Urothelium cell line (cell line): ENCODE measurements at places on chromosomes 5 and 9.
A peak's percentile ranks its signal among the peaks of the same experiment; 100 is the strongest.

DNA sequence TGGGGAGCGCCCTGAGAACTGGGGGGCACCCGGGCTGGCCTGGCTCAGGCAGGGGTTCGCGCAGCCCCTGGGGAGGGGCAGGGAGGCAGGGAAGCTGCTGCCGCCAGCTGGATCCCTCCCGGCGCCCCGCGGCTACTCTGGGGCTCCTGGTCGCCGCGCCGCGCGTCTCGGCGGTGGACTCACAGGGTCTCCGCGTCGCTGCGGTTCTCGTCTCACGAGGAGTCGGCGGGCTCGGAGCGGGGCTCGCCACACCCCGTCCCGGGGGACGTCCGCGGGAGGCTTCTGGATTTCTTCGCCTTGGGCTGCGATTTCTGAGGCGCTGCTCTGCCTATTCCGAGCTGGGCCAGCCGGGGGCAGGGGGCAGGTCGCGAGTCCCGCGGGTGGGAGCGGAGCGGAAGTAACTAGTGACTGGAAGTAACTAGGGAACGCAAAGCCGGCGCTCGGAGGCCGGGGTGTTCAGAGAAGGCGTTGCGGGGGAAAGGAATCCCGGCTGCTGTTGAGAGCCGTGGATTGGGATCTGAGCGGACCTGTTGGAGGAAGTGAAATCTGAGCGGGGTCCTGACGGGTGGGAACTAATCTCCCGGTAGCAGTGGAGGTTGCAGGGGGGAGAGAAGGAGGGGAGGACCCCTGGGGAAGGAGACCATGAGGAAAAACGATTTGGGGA is 511 bp downstream of the CYSTM1 start:
- peak; percentile 73 for DNase-seq

- DNase-seq: no peak
Measured at GRCh38 chr5:135269931-135270421, 129.1 kb downstream of the MACROH2A1 start.

DNA sequence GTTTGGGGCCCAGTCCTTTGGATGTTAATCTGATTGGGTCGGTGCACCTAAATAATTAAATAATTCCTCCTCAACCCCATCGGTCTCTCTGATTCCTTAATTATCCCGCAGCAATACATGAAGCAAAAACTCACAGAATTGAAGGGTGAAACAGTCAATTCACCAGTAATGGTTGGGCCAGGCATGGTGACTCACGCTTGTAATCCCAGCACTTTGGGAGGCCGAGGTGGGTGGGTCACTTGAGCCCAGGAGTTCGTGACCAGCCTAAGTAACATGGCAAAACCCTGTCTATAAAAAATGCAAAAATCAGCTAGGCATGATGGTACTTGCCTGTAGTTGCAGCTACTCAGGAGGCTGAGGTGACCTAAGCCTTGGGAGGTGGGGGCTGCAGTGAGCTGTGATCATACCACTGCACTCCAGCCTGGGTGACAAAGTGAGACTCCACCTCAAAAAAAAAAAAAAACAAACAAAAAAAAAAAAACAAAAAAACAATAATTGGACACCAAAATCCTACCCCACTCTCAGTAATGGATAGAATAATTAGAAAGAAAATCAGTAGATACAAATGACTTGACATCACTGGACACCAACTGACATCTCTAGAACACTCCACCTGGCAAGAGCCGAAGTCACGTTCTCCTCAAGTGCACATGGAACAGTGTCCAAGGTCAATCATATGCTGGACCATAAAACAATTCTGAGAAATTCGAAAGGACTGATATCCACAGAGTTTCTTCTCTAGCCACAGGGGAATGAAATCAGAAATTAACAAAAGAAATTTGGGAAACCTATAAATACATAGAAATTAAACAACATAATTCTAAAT is 5.3 kb downstream of the ABO start:
- no peak for DNase-seq

DNA sequence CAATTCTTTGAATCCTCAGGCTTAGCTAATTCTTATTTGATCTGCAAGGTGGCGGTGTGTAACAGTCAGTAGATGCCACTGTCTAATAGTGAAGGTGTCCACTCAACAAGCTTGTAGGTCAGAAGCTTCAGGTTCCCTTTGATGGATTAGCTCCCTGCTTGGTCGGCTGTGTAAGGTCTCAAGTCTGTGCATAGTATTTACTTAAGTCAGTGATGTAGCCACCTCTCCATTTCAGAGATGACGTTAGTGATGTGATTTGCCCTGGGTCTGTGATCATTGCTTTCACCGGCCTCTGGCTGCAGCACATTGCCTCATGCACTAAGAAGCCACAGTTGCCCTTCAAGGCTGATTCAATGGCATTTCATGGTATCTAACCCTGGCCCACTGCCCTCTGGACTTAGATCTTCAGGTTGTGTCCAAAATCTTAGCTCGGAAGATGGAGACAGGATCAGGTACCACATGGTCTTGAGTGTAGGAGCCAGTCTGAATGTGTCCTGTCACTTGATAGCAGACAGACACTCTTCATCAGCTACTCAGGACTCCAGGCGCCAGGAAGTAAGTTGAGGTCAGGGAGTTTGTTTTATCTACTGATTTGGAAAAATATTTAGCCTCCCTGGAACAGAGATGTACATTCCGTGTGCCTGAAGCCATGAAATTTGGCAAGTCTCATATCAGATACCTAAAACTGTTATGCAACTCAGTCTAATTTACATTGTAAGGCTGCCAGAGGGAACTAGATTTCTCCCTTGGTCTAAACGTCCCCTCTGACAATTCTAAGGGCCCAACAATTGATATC is 42.9 kb downstream of the SUB1 start:
- no peak for DNase-seq

DNA sequence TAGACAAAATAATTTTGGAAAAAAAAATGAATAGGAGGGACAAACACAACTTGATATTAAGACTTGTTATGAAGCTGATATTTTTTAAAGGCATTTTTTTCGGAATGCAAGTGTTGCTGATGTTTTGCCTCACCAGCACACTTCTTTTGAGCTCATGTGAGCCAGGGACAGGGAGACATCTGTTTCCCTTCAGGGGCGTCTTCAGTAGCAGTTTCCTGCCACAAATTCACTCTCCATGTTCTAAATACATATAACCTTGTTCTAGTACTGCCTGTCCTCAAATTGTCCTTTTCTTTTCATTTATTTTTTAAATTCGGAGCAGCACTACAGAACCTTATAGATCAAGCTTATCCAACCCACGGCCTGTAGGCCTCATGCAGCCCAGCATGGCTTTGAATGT is 316.0 kb upstream of the PAPPA start:
- no peak for DNase-seq

- DNase-seq: no peak
Measured at GRCh38 chr9:127032256-127032655, 90.2 kb downstream of the ANGPTL2 start.

- no peak for DNase-seq
Measured at GRCh38 chr9:98021306-98022040, 35.1 kb upstream of the NANS start.

DNA sequence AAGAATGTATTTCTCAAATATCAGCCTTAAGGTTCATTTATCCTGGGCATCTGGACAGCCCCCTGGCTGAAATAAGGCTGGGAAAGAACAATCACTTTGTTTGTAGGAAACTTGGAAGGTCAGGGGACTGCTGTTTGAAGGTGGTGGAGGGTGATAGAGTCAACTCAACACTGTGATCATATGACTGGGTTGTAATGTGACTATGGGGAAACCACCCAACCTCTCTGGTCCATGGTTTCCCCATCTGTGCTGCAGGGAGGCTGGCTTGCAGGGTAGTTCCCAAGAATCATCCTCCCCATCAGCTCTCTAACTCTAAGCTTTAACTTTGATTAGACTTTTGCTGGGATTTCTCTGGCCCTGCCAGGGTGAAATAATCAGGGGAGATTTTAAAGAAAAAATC is 10.0 kb downstream of the INSYN2B start:
- no peak for DNase-seq

- DNase-seq: no peak
Measured at GRCh38 chr9:20513126-20513913, 109.0 kb downstream of the MLLT3 start.

DNA sequence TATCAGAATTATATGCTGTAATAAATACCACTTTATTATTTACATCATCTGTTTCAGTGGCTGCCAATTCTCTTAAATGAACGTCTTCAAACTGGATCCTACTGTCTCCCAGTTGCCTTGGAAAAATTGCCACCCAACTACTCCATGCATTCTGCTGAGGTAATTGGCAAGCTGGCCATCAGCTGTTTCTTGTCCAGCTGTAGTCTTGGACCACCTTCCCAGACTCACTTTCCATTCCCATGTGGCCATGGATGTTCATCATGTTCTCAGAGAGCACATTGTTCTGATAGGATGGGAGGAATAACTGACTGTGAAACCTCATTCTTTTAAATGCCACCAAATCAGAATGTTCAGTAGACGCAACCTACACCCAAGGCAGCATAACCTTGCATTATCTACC is 157.5 kb downstream of the DOCK8 start:
- DNase-seq: no peak

GRCh38 chr5:158990979-158991775 is 108.5 kb downstream of the EBF1 start:
- DNase-seq: no peak

- no peak for DNase-seq
Measured at GRCh38 chr9:87740209-87740608, 14.3 kb downstream of the CTSL start.

GRCh38 chr5:17302604-17303003 is 85.2 kb downstream of the BASP1 start:
- DNase-seq: no peak

- no peak for DNase-seq
Measured at GRCh38 chr5:10480237-10480985, 38.7 kb downstream of the ROPN1L start.

GRCh38 chr5:174306345-174307030 is 261.0 kb downstream of the NSG2 start:
- DNase-seq: peak; percentile 64

GRCh38 chr9:89810431-89810830 is 205.6 kb downstream of the GADD45G start:
- no peak for DNase-seq

GRCh38 chr5:154698763-154699162 is 56.4 kb upstream of the LARP1 start:
- no peak for DNase-seq

- DNase-seq: no peak
Measured at GRCh38 chr5:126998201-126998631, 32.1 kb downstream of the MARCHF3 start.

DNA sequence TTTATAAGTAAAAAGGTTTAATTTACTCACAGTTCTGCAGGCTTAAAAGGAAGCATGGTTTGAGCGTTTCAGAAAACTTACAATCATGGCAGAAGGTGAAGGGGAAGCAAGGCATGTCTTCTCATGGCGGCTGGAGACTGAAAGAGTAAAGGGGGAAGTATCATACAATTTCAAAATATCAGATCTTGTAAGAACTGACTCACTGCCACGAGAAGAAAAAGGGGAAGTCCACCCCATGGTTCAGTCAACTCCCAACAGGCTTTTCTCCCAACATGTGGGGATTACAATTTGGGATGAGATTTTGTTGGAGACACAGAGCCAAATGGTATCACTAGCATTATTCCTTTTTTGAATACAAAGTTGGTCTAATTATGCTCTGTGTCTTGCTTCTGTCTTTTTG is 627.9 kb upstream of the ST8SIA4 start:
- no peak for DNase-seq

DNA sequence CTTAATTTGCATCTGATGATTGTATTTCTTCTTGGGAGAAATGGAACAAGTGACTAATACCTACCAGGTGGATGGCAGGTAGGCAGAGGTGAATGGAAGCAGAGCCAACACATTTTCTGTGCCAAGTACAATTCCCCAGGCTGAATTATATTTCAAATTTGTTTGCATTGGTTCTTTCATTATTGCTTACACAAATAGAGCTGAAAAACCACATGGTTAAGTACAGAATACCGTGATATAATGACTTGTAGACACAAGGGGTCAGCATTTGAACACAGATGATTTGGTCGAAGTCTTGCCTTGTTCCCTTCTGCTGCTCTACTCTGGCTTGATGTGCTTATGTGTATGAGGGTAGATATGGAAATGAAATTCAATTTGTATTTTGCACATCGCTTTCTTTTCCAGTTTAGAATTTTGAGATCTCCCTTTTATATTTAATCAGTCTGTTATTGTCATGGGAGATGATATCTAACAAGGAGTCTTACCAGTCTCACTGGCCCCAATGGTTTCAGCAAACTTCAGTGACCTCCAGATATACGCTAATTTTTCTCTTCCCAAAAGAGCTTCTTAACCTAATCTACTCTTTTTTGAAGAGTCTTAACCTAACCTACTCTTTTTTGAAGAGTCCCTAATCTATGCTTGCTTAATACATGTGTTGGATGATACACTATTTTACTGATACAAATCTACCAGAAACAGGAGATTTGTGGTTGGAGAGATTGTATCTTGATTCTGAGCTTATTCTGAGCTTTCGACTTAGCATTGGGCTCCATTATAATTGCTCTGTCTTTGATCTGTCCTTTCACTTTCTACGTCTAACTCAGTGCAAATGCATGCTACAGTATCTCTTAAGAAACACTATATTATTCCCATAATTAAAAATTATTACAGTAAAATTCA is 88.1 kb downstream of the PCSK1 start:
- peak; percentile 46 for DNase-seq

- peak; percentile 72 for DNase-seq
Measured at GRCh38 chr9:84697509-84698114, 28.1 kb downstream of the NTRK2 start.

- no peak for DNase-seq
Measured at GRCh38 chr5:1488882-1489680, 34.7 kb downstream of the LPCAT1 start.

- no peak for DNase-seq
Measured at GRCh38 chr5:103442750-103443149, 119.8 kb downstream of the NUDT12 start.

DNA sequence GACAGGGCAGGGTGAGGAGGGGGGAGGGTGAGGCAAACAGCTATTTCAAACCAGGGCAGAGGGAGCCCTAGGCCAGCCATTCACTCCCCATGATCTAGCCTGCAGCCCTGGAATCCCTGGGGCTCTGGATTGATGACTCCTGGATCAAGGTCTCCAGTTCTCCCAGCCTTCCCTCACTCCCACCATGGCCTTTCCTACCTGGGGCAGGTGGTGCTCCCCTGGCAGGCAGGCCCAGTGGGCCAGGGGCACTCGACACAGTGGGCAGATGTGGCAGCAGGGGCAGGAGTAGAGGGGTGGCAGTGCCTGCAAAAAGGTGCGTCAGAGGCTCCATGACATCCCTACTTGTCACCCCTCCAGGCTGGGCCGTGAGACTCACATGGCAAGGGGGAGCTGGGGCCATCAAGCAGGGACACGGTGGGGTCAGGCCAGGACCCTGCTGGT is 6.0 kb downstream of the KIF12 start:
- DNase-seq: no peak

GRCh38 chr9:137458194-137459151 is 661 bp downstream of the NSMF start:
- peak; percentile 54 for DNase-seq

DNA sequence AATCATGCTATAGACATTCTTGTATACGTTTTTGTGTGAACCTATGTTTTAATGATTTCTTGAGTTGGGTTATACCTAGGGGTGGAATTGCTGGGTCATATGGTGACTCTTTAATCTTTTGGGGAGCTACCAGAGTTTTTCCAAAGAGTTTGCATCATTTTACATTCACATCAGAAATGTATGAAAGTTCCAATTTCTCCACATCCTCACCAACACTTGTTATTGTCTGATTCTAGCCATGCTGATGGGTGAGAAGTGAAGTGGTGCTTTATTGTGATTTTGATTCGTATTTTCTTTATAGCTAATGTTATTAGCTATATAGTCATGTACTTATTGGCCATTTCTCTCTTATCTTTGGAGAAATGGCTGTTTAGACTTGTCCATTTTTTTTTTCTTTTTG is 18.1 kb downstream of the OCLN start:
- no peak for DNase-seq

GRCh38 chr9:110605565-110605964 is 26.0 kb upstream of the SVEP1 start:
- DNase-seq: no peak

GRCh38 chr9:78370991-78371390 is 74.1 kb downstream of the PSAT1 start:
- DNase-seq: no peak
